NCI-H1092 treated with DMSO at 0.1 percent for 48 hours (cell line): ENCODE measurements at places on chromosomes 4 and X.
A peak's percentile ranks its signal among the peaks of the same experiment; 100 is the strongest.

- DNase-seq: no peak
Observed at GRCh38 chr4:77795326-77795725, 23.8 kb downstream of the CNOT6L start.

- DNase-seq: no peak
Observed at GRCh38 chr4:156497486-156497885, 474.1 kb downstream of the PDGFC start.

GRCh38 chrX:152638443-152638904 lies 779 bp downstream of the GABRQ start:
- DNase-seq: peak; percentile 27

- DNase-seq: no peak
Observed at GRCh38 chrX:19886883-19887531, 393 bp downstream of the SH3KBP1 start.

- no peak for DNase-seq
Observed at GRCh38 chr4:87339440-87339839, 16.8 kb upstream of the HSD17B13 start.

DNA sequence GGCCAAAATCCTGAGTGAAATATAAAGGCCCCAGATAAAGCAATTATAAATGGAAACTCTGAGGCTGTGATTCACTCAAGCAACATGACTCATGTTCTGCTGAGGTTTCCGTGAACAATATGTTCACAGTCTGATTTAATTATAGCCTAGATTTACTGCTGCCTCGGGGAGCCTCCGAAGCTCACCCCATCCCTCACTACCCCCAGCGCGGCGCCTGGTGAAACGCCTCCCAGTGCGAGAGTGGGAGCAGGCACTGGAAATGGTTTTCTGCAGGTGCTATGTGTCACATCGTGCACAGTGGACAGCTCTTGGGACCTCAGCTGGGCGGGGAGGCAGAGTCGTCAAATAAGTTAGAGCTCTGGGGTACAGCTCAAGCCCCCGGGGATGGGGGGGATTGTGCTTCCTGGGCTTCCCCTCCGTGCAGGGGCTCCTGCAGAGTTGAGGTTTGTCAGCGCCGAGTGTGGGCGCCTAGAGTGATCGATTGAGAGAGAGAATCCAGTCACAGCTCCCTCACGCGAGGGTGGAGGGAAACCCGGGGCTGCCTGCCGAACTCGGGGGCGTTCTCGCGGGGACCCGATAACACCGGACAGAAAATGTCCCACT lies 110.6 kb downstream of the PHKA2 start:
- no peak for DNase-seq

- DNase-seq: no peak
Observed at GRCh38 chr4:187175197-187175596, 451.5 kb upstream of the FAT1 start.

DNA sequence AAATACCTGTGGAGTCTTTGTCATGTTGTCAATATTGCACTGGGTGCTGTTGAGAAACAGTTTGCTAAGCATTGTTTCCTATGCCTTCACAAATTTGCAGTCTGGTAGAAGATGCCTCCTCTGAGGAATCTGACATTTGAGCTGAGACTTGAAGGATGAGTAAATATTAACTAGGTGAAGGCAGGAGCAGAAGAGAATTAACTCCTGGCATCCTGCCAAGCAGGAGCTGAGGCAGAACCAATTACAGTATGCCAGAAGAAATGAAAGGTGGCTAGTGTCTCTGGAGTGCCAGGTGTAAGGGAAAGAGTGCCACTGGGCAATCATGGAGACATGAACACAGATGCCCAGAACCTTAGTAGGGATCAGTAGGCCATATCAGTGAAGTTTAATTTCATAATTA lies 1778.2 kb upstream of the PCDH10 start:
- DNase-seq: peak; percentile 63

DNA sequence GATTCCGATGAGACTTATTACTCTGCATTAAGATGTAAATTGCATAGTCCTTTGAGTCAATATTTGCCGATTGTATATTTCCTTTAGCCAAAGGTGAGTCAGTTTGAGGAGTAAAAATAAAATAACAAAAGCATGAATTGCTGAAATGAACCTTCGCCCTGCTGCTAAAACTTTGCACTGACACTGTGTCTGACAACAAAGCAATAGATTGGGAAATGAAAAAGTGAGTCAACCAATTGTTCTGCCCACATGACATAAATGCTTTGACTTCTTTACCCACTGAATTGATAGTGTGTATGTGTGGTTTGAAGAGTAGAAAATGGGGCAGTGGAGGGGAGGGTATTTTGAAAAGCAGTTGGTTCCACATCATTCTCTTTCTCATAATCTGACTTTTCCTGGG lies 88.4 kb upstream of the AFF2 start:
- DNase-seq: no peak

DNA sequence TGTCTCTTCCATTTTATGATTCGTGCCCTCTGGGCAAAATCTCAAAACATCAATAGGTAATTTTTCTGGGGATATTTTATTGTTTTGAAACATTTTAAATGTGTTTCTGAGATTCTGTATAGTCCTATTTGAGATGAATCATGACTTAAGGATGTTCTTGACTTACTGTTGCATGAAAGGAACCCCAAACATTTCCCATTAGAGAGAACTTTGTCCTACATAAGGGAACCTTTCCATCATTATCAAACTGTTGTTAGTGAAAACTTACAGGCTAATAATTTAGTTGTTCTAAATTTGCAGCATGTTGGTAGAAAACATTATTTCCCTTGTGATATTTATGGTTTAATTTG lies 523.3 kb downstream of the PPARGC1A start:
- no peak for DNase-seq

GRCh38 chr4:55571806-55572205 lies 20.2 kb downstream of the PDCL2 start:
- no peak for DNase-seq

GRCh38 chr4:70728091-70728490 lies 6.3 kb downstream of the RUFY3 start:
- no peak for DNase-seq

- DNase-seq: no peak
Observed at GRCh38 chr4:36316607-36317006, 35.2 kb downstream of the DTHD1 start.

- DNase-seq: no peak
Observed at GRCh38 chrX:74509989-74510388, 88.7 kb downstream of the SLC16A2 start.

DNA sequence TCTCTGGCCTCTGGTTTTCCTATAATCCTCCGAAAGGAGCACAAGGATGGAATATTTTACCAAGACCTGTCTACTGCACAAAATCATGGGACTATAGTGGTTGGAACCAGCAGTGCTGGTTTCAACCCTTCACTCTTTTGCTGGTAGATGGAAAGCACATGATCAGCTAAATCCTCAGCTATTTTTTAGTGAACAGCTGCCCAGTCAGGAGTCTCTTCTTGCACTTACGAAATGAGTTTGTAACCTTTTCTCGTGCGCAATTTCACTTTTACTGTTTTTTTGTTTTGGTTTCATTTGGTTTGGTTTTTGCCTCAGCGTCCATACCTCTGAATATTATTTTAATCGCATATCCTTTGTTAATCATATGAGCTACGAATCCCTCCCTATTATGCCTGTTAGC lies 418.5 kb upstream of the CPEB2 start:
- no peak for DNase-seq

DNA sequence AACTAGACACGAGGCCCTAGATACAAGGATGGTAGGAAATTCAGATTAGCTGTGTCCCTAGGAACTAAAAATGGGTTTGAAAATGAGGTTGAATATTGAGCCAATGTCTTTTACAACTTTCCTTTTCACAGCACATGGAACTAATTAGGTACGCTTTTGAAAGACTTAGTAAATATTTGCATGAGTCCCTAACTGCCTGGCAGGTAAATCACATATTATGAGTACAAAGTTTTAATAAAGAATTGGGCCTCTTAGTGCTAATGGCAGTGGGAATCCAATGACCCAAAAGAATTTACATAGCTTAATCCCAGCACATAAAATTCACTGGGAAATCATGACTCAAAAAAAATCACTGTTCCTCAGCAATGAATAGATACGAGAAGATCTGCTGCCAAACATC lies 16.8 kb downstream of the MUC7 start:
- DNase-seq: no peak

GRCh38 chr4:98638661-98639060 lies 19.8 kb downstream of the TSPAN5 start:
- no peak for DNase-seq

- DNase-seq: no peak
Observed at GRCh38 chr4:37879365-37879764, 11.5 kb upstream of the TBC1D1 start.

DNA sequence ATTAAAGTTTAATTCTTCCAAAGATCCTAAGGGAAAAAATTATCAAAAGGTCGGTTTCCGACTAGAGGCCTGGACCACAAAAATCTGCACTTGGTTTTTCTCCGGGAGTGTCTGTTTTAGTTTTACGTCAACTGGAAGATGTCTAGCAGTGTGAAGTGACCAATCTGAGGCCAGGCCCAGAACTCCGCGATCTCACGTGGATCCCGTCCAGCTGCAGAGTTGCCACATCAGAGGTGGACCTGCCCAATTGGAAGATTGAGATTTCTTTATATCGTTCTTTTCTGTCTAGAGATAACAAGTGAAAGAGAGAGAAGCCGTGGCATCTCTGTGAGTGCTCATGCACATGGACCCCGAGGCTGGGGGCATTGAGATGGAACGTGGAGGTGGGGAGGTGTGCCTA lies 115.8 kb downstream of the AFF1 start:
- DNase-seq: no peak

DNA sequence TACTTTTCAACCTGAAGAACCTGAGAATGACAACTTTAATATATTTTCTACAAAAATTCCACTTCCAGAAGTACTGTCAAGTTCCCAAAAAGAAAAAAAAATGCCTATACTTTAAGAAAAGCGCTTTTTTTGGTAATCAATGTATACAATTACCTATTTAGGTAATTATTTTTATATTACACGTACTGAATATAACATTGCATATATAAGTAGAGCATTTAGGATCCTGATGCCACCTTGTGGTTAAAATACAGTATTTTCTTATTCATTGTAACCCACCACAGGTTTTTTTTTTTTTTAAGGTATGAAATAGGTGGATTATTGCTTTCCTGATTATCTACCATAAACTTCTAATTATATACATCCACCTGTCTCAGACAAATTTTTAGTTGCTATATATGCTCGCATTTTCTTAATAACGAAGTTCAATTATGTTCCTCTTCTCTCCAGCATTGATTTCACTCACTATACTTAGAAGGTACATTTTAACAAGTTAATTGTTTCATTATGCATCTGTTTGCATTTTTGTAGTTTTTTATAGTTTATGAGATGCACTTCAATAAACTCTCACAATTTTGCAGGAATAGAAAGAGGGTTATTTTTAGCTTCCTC lies 5.2 kb downstream of the MAP9 start:
- DNase-seq: peak; percentile 35

GRCh38 chr4:108483650-108484049 lies 136.7 kb upstream of the RPL34 start:
- peak; percentile 59 for DNase-seq

DNA sequence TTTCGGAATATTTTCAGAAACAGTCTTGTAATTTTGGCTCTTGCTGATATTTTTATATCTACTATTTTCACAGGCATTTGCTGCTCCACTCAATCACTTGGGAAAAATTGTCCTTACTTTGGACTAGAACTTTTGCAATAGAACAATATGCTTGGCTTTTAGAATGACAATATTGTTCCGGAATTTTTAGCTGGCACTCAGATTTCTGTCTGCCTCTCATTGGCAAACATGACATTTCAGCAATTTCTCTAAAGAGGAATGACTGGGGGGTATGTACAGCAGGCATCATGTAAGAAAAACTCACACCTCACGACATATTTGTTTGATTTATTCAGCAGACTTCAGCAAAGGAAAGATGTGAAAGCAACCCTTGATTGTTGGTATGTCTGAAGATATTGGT lies 243.6 kb upstream of the GPRIN3 start:
- DNase-seq: no peak

DNA sequence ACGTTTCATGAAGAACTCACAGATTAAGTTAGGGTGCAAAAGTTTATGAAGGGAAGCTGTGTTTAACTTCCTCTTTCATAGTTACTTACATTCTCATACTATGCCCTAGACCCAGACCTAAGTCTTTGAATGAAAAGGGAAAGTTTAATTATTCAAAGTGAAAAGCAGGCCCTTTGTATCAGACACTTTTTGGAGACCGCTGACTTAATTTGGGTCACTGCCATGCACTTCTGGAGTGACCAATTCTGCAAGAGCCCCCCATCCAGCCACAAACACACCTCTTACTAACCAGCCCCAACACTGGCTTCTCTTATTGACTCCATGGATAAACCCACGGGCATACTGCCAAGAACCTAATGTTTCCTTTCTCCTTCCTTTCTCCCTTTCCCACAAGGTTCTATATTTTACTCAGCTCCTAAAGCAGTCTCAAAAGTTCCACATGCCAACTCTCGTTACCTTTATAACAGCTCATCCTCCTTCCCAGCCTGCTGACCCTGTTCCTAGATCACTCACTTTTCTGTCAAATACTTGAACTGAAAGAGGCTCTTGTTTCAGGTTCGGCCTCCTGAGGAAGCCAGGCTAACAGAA lies 34.5 kb downstream of the ABCE1 start:
- DNase-seq: no peak

DNA sequence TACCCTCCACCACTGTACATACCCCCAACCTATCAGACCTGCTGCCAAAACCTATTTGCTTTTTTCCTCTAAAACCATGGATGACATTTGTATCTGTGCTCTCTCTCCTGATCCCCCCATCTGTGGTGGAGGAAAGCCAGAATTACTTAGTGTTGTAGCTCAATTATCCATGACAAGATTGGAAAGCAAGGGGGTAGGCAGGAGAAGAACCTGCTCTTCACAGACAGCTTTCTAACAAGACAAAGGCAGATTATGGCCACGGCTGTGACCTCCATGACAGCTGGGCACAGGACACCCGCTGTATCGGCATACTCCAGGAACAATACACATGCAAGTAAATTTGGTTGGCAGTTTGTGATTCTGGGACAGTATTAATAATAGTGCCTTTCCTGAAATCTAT lies 186.7 kb downstream of the ENOX2 start:
- peak; percentile 43 for DNase-seq

DNA sequence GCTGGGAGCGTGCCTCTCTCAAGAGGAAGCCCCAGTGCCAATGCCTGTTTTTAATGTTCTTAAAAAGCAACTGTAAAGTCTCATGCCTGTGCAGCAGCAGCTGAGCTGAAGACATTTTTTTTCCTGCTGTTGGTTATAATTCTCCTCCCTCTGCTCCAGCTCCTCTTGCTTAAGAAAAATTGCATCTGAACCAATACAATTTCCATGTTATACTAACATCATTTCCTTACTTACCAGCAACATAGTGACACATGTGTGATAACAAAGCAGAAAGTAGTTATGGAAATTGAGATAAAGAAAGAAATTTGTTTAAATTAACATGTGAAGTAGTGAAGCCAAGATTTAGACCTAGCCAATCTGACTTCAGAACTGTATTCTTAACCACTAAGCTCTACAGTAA lies 101.4 kb downstream of the TBC1D19 start:
- DNase-seq: no peak

DNA sequence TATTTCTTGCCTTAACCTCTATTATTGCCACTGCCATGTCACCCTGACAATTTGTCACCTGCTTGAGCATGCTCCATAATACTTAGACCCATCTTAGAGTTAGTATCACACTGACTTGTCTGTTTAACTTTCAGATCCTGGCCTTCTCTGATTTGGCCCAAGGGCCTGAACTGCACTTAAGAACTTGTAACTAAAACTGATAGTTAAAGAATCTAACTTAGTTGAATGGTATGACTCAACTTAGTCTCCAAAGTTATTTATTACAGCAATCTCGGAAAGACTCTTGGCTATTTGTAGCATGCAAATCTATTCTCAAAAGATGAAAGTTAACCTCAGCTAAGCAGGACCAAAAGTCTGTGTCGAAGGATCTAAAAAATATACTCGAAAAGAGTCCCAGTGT lies 72.3 kb downstream of the IGSF1 start:
- DNase-seq: no peak

- DNase-seq: no peak
Observed at GRCh38 chr4:136442447-136442846, 1089.8 kb downstream of the PCDH18 start.
